ENCODE measurements at places on chromosomes 5 and 9.

DNA sequence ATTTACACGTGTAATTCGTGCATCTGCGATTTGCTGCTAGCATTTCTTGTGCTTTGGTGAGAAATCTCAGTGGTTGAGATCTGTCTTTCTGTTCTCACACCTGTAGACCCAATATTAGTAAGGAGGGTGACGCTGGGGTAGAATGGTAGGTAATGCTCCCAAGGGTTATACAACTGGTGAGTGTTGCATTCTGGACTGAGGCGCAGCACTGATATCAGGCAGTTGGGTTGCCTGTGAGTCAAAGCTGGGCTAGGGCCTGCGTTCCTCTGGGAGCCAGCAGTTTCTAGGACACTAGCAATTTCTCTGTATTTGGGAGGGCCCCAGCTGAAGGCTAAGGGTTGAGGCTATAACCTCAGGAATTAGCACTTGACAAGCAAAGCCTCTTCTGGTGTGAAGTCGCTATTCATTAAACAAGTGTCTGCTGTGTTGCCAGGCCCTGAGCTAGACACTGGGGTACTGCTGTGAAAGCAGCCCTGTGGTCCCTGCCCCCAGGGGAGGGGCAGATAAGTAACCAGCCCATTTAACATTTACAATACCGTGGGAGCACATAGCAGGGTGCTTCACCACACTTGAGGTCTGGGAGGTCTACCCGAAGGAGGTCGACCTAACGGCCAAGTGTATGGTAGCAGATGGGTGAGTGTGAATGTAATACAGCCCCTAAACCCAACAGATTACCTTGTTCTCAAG, 28.7 kb downstream of the LARP1 start:
- DNase-seq = no peak

DNA sequence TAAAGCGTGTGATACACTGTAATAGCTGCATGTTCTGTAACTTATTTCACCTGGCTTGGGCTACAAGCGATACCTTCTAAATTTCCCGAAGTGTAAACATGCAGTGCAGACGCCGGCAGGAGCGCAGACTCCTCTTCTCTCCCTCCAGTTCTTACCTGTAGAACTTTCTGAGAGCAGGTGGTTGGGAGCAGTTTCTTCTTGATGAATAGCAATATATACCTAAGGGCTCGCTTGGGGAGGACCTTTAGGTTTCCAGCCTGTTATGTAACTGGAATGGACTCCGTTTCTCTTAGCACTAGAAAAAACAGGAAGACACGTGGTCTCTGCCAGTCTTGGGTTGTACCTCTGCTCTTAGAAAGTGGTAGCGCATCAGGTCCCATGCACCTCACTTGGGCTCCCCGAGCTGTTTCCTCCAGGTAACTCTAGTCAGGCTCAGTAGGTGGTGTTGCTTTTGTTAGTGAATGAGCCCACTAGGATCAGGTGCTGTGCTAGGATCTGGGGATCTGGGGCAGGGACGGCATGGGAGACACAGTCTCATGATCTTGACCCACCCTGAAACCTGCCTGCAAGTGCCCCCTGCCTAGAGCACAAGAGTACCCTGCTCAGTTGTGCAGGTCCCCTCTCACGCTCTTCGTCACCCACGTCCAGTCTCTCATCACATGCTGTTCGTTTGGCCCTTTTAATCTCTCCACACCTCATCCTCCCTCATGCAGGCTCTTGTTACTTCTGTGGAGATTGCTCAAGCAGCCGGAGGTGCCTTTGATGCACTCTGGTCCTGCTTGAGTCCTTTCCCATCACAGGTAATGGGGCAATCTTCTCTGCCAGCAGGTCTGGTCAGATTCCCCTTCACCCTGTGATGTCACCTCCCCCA, 2.8 kb downstream of the TENT4A start:
- DNase-seq = no peak

- DNase-seq = no peak
These were observed 500.2 kb upstream of the NUDT12 start for GRCh38 chr5:104062621-104063377.

DNA sequence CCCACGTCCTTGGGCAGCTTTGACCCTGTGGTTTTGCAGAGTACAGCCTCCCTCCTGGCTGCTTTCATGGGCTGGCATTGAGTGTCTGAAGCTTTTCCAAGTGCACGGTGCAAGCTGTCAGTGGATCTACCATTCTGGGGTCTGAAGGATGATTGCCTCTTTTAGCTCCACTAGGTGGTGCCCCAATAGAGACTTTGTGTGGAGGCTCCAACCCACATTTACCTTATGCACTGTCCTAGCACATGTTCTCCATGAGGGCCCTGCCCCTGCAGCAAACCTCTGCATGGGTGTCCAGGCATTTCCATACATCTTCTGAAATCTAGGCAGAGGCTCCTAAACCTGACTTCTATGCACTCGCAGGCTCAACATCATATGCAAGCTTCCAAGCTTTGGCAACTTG, 644.2 kb upstream of the CDH9 start:
- DNase-seq = peak; percentile 11

- DNase-seq = peak; percentile 27
These were observed 21.5 kb downstream of the XPA start for GRCh38 chr9:97675655-97676054.

Data from MV-4-11 (cell line).